ENCODE measurements at places on chromosomes 2 and 18.

GRCh38 chr2:239316562-239317465 is 84.0 kb downstream of the HDAC4 start:
- peak; percentile 75 for DNase-seq

DNA sequence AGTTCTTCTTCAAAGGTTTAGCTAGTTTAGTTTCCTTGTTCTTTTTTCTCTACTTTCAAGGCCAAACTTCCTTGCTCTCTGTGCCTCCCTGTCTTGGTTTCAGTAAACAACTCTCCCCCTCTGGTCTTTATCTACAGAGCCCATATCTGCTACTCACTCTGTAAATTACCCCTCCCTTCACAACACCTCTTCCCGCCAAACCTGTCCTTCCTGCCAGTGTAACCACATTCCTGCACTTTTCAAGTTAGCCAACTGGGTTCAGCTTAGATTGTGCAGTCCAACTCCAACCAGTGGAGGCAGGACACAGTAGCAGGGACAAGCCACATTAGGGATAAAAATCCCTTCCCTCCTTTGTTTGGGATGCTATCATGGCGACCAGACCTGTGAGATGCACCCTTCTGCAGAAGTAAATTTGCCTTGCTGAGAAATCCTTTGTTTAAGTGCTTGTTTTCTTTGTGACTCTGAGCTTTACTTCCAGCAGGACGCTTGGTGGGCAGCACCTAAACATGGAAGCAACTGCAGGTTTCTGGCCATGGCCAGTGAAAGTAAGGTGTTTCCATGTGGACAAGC is 706.0 kb downstream of the KCNJ3 start:
- DNase-seq: no peak

GRCh38 chr2:121917143-121917542 is 161.7 kb downstream of the TSN start:
- no peak for DNase-seq

- no peak for DNase-seq
Measured at GRCh38 chr2:151795646-151796240, 32.5 kb downstream of the ARL5A start.

- no peak for DNase-seq
Measured at GRCh38 chr2:40584432-40584831, 132.5 kb upstream of the SLC8A1 start.

DNA sequence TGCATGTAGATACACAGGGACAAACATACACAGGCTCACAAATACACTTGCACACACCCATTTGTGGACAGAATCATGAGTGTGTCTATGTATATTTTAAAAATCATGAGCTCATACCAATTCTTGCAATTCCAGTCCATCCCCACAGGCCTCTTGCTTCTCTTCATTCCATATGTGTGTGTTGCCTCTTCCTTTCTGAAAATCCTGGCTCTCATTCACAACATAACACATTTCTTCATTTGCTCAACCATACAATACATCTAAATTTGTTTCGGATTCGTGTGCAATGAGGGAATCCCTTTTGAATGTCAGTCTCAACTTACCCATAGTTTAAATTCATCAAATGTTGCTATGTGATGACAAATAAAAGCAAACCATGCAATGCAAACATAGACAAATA is 51.4 kb downstream of the GNAL start:
- DNase-seq: no peak

DNA sequence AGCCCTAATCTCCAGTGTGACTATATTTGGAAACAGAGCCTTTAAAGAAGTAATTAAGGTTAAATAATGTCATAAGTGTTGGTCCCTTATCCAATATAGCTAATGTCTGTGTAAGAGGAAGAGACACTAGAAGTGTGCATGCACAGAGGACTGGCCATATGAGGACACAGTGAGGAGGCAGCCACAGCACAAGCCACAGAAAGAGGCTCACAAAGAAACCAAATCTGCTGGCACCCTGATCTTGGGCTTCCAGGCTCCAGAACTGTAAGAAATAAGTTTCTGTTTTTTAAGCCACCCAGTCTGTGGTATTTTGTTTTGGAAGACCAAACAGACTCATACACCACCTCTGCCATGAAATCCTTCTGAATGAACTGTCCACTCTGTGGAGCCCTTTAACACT is 186.4 kb upstream of the SLC39A10 start:
- no peak for DNase-seq

DNA sequence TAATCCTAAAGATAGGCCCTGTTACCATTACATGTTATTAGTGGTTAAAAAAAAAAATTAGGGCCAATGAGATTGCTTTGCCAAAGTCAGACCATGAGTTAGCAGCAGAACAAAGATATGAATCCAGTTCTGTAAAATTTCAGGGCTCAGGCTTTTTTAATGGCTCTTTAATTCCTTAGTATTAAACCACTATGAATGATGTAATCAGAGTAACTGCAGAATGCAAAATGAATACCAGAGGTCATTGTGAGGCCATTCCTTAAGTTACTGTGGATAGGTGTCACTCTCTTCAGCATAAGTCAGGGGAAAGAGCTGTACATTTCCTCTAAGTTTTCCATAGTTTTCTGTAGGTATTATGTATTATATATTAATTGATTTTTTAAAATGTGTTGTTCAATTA is 42.2 kb upstream of the TBR1 start:
- DNase-seq: no peak

DNA sequence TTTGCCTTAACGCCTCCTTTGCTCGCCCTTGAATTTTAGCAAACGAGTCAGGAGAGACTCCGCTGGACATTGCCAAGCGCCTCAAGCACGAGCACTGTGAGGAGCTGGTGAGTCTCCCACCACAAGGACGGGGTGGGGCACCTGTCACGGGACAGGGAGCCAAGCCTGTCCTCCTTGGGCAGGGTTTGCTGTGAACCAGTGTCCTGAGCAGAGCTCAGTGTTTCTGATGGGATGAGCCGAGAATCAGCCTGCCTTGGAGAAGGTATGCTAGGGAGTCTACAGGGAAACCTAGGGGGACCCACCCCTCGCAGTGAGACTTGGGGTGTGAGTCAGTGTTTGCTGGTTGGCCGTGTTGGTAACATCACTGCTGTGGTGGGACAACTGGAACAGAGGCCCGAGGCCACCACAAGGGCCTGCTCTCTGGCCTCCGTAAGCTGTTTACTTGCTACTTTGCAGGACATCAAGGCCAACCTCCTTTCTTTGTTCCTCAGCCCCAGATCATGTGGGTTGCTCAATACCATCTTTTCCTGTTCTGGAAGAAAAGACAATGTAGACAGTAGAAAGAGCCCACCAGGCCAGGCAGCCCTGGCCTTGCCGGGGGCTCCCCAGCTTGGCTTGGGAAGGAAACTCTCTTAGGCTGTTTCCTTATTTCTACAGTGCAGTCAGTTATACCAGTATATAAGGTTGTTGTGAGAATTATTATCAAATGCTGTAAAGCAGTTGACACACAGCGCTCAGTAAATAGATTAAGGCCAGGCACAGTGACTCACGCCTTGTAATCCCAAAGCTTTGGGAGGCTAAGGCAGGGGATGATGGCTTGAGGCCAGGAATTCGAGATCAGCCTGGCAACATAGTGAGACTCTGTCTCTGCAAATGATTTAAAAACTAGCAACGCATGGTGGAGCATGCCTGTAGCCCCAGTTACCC is 42.4 kb downstream of the ITGB1BP1 start:
- DNase-seq: no peak

GRCh38 chr18:42614619-42615293 is 500.7 kb downstream of the RIT2 start:
- no peak for DNase-seq

DNA sequence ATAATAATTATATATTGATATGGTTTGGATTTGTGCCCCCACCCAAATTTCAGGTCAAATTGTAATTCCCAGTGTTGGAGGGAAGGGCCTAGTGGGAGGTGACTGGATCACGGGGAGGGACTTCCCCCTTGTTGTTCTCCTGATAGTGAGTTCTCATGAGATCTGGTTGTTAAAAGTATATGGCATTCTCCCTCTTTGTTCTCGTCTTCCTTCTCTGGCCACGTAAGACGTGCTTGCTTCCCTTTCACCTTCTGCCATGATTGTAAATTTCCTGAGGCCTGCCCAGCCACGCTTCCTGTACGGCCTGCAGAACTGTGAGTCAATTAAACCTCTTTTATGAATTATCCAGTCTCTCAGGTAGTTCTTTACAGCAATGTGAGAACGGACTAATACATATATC is 88.3 kb downstream of the ROCK2 start:
- no peak for DNase-seq

GRCh38 chr18:8685914-8686216 is 19.5 kb upstream of the MTCL1 start:
- no peak for DNase-seq

GRCh38 chr2:230564805-230565779 is 147.6 kb upstream of the CAB39 start:
- DNase-seq: no peak

GRCh38 chr2:199659207-199659606 is 191.8 kb downstream of the FTCDNL1 start:
- peak; percentile 24 for DNase-seq

- no peak for DNase-seq
Measured at GRCh38 chr2:152706477-152707021, 10.7 kb downstream of the PRPF40A start.

GRCh38 chr2:121810959-121811853 is 55.8 kb downstream of the TSN start:
- peak; percentile 63 for DNase-seq

GRCh38 chr2:52500561-52500960 is 1267.0 kb upstream of the CHAC2 start:
- no peak for DNase-seq

GRCh38 chr2:224158831-224159230 is 119.7 kb upstream of the SERPINE2 start:
- DNase-seq: no peak

- DNase-seq: no peak
Measured at GRCh38 chr2:27940090-27940671, 49.7 kb downstream of the BABAM2 start.

DNA sequence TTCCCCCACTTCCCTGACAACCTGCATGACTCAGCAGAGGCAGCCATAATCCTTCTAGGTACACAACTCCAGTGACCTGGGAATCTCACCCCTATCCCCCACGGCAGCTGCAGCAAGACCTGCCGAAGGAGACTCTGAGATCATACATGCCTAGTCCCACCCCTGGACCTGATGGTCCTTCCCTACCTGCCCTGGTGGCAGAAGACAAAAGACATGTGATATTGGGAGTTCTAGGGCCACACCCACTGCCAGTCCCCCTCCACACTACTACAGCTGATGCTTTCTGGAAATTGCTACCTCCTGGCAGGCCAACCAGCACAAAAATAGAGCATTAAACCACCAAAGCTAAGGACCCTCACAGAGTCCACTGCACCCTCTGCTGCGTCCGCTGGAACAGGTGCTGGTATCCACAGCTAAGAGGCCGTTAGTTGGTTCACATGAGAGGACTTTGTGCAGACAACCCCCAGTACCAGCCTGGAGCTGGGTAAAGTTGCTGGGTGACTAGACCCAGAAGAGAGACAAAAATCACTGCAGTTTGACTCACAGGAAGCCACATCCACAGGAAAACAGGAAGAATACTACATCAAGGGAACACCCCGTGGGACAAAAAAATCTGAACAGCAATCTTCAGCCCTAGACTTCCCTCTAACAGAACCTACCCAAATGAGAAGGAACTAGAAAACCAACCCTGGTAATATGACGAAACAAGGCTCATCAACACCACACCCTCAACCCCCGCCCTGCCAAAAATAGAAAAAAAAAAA is 12.5 kb downstream of the MARCO start:
- no peak for DNase-seq

- no peak for DNase-seq
Measured at GRCh38 chr2:48161628-48162027, 255.3 kb upstream of the FBXO11 start.

- no peak for DNase-seq
Measured at GRCh38 chr2:21195326-21195725, 71.6 kb downstream of the TDRD15 start.

DNA sequence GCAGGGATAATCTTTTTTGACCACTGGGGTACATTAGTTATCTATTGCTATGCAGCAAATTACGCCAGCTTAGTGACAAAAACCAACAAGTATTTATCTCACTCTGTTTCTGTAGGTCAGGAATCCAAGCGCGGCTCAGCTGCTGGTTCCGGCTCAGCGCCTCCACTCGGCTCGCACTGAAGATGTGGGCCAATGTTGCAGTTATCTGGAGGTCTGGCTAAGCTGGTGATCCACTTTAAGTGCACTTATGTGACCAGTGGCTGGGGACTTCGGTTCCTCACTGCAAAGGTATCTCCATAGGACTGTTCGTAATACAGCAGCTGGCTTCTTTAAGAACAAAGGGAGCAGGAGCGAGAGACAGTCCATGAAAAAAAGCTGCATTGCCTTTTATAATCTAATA is 591.9 kb downstream of the TMEM182 start:
- DNase-seq: no peak

- no peak for DNase-seq
Measured at GRCh38 chr2:9092383-9093282, 89.1 kb upstream of the MBOAT2 start.

DNA sequence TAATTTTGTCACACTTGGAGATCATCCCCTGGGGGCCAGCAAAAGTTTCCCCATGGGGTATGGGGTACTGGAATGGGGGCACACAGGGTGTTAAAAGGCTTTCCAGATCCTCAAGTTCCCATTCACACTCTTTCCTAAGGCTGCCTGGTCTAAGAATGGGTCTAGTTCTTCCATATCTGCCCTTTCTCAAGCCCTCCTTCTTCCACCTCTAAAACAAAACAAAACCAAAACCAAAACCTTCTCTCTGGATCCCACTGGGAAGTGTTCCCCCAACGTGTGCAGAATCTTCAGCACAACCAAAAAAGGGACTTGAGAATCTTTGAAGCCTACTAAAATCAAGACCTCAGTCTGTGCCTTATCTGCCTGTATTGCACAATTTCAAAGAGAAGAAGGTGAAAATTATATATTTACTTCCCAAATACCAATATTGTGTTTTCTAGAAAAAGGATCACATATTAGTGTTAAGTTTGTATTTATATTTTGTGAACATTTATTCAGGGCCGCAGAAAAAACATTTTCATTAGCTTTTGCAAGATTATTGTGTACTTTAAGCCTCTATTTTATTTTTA is 207.2 kb upstream of the TCF4 start:
- no peak for DNase-seq

GRCh38 chr2:206981739-206982340 is 42.5 kb downstream of the CPO start:
- peak; percentile 86 for DNase-seq

GRCh38 chr2:239979243-239980023 is 45.7 kb downstream of the NDUFA10 start:
- peak; percentile 40 for DNase-seq

GRCh38 chr2:222859786-222860612 is 837 bp upstream of the ACSL3 start:
- DNase-seq: peak; percentile 21

DNA sequence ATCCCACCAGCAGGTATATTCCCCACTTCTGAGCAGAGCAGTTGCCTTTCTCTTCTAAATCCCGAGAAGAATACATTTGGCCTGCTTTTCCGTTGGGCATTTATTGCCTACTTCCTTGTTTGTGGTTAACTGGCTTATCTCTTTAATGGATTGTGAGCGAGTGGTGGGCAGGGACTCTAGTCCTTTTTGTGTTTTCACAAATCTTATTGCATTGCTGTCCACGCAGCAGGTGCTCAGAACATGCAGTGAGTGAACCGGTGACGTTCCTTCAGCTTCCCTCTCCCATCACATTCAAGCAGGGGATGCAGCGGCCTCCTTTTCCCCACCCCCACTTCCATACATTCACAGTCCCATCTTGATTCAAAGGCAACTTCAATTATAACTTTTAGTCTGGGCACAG is 28.9 kb upstream of the GAREM2 start:
- no peak for DNase-seq
